ENCODE measurements at places on chromosomes 11 and 22. TPM values are rescaled to one million over a fixed set of nuclear protein-coding genes. Genes with fewer than 3 reads are reported as not detected.

GRCh38 chr11:113926273-113927197 is 21.9 kb downstream of the HTR3B start:
- DNase-seq: no peak

GRCh38 chr22:24775769-24776492 is 1.4 kb upstream of the PIWIL3 start:
- DNase-seq: no peak

- DNase-seq: no peak
Measured at GRCh38 chr11:34114471-34114870, 9.0 kb downstream of the NAT10 start.

- DNase-seq: no peak
Measured at GRCh38 chr11:103618528-103618927, 417.9 kb upstream of the DDI1 start.

GRCh38 chr22:43666457-43666856 is 145.6 kb downstream of the EFCAB6 start:
- no peak for DNase-seq

DNA sequence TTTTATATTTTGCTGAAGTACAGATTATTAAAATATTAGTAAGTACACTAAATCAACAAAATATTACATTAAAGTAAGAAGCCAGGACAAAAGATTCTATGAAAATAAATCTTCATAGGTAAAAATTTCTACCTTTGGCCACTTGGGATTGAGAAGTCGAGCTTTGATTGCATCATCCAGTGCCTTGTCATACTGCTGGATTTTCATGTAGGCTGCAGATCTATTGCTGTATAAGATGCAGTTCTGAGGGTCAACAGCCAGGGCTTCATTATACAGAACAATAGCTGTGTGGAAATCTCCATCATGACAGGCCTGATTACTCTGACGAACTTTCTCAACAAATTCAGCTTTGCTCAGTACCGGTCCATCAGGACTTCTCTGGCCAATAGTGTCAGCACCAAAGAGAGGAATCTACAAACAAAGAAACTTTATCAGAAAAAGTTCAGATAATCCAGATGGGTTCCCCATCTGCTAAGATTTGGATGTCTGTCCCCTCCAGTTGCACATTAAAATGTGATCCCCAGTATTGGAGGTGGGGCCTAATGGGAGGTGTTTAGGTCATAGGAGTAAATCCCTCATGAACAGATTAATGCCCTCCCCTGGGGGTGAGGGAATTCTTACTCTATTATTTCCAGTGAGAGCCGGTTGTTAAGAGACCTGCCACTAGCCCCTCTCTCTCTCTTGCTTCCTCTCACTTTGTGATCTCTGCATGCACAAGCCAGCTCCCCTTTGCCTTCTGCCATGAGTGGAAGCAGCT is 50.0 kb downstream of the TTC28 start:
- DNase-seq: no peak

DNA sequence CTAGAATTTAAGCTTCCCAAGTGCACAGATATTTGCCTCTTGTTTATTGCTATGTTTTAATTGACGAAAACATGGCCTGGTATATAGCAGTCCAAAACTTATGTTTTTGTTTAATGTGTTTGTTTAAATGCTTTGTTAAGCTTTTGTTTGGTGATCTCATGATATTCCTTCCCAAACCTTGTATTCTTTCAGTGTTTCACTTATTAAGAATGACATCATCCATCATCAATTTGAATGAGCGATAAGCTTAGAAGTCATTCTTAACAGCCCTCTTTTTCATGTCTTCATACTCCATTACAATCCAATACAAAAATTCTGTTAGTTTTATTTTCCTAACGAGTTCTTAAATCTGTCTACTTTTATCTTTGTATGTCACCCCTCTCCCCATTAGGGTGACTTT is 206.0 kb downstream of the DYNC2H1 start:
- DNase-seq: no peak

GRCh38 chr11:117870103-117870952 is 6.1 kb downstream of the FXYD6 start:
- DNase-seq: no peak

GRCh38 chr11:114880442-114880841 is 202.1 kb downstream of the NXPE2 start:
- no peak for DNase-seq

Gene CHRDL2
- not detected for total RNA-seq

Gene HORMAD2
- not detected for total RNA-seq

Gene MICAL2
- total RNA-seq: 263 TPM

Gene SPDYC
- not detected for total RNA-seq

Gene NCR3LG1
- 10.7 TPM for total RNA-seq

Gene SAA1
- total RNA-seq: 3.9 TPM

Gene SPI1
- total RNA-seq: 20.6 TPM

All from mucosa of descending colon (tissue), 3 donors.